Activated gamma-delta T cell treated with anti-CD3 and anti-CD28 coated beads, Interleukin-2, amount 50 U/mL, for 16 hours (primary cell): ENCODE measurements at places on chromosomes 16 and 17.

DNA sequence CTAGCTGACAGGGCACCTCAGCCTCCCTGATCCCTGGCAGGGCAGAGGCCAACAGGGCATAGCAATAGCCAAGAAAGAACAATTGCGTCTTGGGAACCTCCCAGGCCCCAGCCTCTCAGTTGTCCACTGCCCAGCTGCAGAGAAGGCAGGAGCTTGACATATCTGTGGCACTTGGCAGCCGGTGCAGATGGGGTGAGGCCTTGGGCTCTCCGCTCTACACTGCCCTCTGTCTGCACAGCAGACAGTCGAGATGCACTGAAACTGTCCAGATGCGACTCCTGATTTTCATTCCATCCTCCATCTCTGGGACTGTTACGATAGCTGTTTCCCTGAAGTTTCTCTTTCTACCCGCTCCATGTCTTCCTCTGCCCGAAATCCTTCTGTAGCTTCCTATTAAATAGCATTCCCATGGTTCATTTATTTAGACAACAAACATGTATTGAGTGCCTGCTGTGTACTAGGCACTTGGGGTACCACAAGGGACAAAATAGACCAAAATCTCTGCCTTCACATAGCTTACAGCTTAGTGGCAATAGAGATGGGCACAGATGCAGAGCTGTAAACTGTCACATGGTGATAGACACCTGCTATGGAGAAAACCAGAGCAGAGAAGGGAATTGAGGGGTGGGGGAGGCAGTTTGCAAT is 3.3 kb downstream of the POLR3E start:
- no peak for DNase-seq

- no peak for DNase-seq
These were observed 187.8 kb downstream of the RAB11FIP4 start for GRCh38 chr17:31579265-31579664.

DNA sequence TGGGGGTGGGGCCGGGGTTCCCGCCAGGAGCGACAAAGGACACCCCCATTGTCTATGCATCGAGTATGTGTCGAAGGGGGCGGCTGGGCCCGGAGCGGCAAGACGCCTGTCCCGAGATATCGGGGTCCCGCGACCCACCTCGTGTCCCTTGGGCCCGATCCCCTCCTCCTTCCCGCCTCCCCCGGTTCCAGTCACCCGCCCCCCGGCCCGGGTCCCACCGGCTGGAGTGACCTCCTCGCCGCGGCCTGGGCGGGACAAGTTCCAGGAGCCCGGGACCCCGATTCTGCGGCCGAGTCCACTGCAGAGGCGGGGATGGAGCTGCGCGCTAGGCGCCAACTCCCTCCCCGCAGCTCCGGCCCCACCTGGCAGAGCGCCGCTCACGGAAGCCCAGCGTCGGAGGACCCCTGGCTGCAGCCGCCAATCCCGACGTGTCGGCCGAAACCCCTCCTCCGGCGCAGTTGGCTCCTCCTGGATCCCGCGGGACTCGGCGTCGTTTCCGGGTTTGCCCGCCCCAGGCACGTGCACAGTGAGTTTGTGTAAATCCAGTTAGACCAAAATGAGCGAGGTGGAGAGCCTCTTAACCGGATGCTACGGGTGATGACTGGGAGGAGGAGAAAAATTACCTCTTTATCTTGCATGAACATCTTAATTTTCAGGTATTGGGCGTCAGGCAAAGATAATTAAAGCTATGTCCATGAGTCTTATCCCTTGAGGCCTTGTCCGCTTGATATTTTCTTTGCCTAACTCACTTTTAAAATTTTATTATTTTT is at the start of gene NMRAL1:
NMRAL1 (minus strand) TSS at position 434 of the 770 bp plus-strand sequence. CDS start 493 bp downstream, outside the sequence.
- peak; percentile 71 for DNase-seq

DNA sequence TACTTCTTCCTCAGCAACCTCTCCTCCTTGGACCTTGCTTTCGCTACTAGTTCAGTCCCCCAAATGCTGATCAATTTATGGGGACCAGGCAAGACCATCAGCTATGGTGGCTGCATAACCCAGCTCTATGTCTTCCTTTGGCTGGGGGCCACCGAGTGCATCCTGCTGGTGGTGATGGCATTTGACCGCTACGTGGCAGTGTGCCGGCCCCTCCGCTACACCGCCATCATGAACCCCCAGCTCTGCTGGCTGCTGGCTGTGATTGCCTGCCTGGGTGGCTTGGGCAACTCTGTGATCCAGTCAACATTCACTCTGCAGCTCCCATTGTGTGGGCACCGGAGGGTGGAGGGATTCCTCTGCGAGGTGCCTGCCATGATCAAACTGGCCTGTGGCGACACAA is 429 bp downstream of the OR2C1 start:
- no peak for DNase-seq

GRCh38 chr17:28623696-28624095 is 9.7 kb upstream of the RSKR start:
- DNase-seq: no peak

DNA sequence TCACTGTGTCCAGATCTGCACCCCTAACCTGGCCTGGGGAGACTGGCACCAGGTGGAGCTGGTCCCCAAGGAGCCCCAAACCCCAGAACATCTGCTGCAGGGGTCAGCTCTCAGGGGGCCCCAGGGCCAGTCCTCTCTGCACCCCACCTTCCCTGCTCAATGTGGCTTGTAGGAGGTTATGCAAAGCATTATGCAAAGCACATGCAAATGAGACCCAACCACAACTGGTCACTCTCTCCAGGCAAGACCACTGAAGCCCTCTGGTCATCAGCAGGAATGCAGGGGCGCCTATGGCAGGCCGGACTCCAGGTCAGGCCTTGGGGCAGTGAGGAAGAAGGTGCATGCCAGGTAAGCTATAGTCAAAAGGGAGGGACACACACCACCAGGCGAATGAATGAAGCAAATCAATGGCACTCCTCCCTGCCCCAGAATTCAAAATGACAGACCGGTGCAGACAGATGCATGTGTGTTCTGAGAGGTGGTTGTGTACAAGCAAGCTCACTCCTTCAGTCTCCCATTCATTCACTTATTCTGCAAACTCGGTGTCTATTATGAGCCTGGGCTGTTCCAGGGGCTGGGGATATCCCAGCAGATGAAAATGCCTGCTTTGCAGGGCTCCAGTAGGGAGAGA is 48.0 kb downstream of the TMEM235 start:
- DNase-seq: no peak

GRCh38 chr16:78638371-78638770 is 538.9 kb downstream of the WWOX start:
- DNase-seq: no peak

- no peak for DNase-seq
These were observed 56.6 kb downstream of the NCOR1 start for GRCh38 chr17:16158714-16159113.

GRCh38 chr16:51184702-51185433 is 33.8 kb upstream of the SALL1 start:
- DNase-seq: no peak

GRCh38 chr17:28527859-28528258 is 21.7 kb downstream of the FOXN1 start:
- DNase-seq: no peak

GRCh38 chr17:12429116-12429515 is 236.6 kb upstream of the MYOCD start:
- no peak for DNase-seq

GRCh38 chr17:80171681-80172080 is 1.9 kb downstream of the CARD14 start:
- no peak for DNase-seq

DNA sequence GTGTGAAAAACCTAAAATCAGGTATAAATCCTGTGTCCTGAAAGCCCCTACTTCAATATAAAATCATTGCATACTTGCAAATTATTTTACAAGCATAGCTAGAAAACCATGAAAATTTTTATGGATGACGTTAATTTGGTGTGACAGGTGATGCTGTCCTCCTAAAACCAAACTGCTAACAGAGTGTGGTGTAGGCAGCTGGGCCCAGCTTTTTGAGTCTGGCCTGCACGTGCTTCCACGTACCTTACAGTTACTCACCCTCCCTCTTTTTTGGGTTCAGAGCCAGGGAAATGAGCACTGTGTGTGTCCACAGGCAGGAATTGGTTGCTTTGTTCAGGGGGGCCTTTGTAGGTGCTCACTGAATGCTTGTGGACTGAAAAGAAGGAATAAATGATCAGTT is 36.4 kb downstream of the CLEC16A start:
- DNase-seq: no peak
